Stimulated activated CD4-positive, alpha-beta T cell treated with anti-CD3 and anti-CD28 coated beads, TNF-alpha, amount 100 ng/mL, for 24 hours (primary cell): ENCODE measurements at places on chromosomes 2 and 18.
A peak's percentile ranks its signal among the peaks of the same experiment; 100 is the strongest.

GRCh38 chr2:29966266-29966665, 44.9 kb upstream of the ALK start:
- no peak for DNase-seq

DNA sequence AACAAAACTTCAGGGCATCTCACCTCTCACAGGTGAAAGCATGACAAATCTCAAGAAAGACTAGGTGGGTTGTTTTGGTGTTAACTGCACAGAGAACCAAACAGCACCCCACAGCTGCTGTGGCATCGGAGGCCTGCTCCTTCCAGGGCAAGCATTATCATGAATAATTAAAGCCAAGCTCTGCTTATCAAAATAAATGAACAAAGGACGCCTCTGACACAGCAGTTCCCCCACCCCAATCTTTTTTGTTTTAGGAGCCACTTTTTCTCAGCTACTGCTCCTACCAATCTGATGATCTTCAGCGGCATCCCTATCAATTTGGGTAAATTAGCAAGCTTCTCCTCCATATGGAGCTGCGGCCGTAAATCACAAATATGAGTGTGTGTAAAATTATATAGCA, 58.6 kb downstream of the KLF7 start:
- DNase-seq = no peak

DNA sequence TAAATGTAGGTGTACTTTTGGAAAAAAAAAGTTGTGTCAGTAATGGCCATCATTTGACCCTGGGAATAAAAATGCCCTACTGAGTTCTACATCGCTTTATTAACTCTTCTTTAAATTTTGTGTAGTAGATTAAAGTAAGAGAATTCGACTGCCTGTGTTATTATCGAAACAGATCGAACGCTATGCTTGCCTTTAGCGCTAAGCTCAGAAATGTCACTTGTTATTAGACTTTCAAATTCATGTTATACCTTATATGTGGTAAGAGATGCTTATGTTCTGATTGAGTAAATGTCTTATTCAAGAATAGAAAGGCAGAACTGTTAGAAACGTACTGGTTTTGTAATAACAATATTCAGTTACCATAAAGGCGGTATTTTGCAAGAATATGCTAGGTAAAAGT, 1.4 kb downstream of the UGP2 start:
- DNase-seq = no peak

DNA sequence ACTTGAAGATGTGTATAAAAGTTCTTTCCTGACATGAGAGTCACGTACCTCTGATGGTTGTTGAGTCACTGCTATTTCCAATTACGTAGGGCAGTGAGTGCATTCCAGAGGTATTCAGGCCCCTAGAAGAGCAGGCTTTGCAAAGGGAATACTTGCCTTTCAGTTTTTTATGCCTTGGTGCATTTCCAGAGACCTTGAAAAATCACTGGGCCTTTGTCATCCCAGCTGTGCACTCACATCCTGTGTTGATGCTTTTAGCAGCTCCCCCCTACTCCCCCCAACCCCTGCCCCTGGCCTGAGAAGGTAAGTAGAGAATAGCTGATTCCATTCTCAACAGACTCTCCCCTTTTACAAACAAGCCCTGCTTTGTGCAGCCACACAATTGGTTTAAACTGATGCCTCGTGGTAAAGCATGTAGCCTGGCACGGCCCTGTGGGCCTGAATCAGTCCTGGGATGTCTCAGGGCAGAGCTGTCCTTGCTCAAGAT, 174.2 kb downstream of the PRPF40A start:
- no peak for DNase-seq

DNA sequence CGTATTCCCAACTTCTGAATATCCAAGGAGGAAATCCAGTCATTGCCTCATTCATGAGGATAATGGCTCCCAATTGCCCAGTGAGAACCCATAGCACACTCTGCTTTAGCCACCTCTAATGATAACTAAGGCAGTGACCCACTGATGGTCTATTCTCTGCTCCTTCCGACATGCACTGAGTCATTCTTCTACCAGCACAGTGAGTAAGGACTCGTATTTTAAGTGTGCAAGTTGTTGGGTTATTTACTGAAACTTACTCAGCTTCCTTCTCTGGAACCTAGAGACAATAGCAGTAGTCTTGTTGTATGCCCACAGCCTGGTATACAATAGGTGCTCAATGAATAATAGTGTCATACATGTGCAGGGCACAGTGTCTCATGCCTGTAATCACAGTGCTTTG, 81.1 kb upstream of the ZNF397 start:
- no peak for DNase-seq

DNA sequence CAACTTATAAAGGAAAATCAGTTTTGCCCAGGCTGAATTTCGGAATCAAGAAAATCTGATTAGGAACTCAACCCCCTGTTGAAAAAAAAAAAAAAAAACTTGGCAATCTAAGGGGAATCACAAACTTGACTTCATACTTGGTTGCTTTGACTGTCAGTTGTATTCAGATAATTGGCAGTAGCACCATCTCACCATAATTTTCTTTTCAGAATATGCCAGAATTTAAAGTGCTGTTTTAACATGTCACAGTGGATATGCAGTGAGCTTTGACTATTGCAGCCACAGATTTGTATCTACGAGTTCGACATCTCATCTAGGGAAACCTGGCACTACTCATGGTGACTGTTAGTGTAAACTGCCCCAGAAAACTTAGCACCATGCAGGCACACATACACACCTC, 761.4 kb upstream of the KLHL29 start:
- DNase-seq = no peak

- DNase-seq = no peak
These were observed 21.2 kb downstream of the SCG2 start for GRCh38 chr2:223580951-223581350.

DNA sequence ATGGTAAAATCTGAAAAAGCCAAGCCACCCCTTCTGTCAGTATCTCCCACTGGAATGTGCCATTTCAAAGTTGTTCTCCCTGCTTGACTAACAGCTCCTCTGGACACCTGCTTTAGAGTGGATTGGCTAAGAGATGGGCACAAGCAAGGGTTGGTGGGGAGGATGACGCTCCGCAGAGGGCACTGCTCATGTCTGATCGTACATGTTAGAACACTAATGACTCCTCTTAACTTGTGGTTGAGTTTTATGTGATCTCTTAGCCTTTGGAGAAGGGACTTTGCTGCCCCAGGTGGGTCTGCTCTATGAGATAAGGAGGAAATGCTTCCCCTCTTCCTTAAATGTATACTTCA, 8.2 kb upstream of the KIAA2012 start:
- DNase-seq = no peak

DNA sequence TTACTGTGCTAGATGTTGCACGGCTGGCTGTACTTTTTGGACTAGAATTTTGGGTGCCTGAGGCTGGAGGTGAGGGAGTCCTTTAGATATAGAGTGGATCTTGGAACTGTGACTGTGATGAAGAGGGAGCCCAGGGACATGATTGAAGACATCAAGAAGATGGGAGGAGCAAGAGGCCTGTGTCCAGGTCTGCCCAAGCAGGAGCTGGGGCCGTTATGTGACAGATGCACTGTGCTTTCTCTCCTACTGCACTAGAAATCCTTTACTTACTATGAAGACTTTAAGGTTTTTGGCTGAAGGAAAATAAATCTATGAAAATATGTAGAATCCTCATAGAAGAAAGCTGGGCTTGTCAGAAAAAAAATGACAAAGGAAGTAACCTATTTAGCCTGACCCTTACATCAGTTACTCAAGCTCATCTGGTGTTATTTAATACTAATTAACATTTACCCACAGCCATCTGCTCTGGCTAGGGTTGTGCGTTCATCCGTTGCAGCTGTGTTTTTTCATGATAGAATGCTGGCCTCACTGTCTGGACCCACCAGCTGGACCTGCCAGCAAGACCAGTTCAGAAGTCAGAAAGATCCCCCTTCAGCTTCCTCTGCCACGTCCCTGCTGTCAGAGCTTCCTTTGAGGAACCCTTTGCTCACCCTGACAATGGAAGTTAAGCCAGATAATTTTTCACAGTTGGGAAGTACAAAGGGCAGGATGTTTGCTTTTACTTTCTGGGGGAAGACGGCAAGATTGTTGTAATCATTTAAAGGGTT, 16.7 kb downstream of the TSN start:
- DNase-seq = no peak

- DNase-seq = no peak
These were observed 64.5 kb upstream of the GPR45 start for GRCh38 chr2:105177008-105177407.

- DNase-seq = no peak
These were observed 500.4 kb downstream of the GALR1 start for GRCh38 chr18:77750006-77750405.

- DNase-seq = no peak
These were observed 106.9 kb downstream of the COL4A4 start for GRCh38 chr2:227057060-227057459.

- DNase-seq = no peak
These were observed 66.2 kb downstream of the ATOH8 start for GRCh38 chr2:85819811-85820510.

GRCh38 chr2:206442833-206443734, at the start of gene ADAM23:
Gene ADAM23 (plus strand): TSS chr2:206443532. CDS start chr2:206443867, 335 bp downstream.
- peak; percentile 17 for DNase-seq

GRCh38 chr18:24616653-24617052, 156.2 kb downstream of the HRH4 start:
- no peak for DNase-seq

DNA sequence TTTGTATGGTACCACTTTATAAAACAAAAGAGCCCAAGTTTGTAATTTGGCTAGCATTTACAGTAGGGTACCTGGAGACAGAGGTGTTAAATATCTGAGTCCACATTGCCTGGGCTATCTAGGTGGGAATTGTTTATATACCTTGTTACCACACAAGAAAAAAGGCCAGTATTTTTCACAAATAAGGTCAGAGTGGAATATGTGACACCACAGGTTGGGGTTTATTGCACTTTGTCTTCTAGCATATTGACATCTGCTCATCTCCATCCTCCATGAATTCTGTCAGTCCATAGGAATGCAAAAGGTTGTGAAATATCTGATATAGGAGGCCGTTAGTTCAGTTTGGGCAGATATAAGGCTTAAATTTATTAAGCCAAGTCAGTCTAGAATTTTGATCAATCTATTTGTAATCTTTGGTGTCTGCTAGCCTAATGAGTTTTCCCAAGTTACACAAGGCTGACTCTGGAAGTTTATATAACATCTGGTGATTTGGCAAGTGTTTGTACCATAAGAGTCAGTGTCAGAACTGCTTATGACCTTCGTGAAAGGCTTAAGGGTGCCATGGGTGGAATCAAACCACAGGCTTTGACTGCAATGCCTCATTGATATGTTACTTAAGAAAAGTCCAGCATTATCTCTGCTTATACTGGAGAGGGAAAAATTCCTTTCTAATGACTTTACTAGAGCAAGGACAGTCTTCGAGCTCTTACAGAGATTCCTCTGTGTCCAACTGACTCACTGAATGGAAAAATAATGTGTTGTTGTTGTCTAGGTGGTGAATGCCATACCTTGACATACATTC, 11.3 kb upstream of the DPP4 start:
- no peak for DNase-seq

- DNase-seq = no peak
These were observed 830.8 kb upstream of the SLC39A10 start for GRCh38 chr2:194826241-194826640.

DNA sequence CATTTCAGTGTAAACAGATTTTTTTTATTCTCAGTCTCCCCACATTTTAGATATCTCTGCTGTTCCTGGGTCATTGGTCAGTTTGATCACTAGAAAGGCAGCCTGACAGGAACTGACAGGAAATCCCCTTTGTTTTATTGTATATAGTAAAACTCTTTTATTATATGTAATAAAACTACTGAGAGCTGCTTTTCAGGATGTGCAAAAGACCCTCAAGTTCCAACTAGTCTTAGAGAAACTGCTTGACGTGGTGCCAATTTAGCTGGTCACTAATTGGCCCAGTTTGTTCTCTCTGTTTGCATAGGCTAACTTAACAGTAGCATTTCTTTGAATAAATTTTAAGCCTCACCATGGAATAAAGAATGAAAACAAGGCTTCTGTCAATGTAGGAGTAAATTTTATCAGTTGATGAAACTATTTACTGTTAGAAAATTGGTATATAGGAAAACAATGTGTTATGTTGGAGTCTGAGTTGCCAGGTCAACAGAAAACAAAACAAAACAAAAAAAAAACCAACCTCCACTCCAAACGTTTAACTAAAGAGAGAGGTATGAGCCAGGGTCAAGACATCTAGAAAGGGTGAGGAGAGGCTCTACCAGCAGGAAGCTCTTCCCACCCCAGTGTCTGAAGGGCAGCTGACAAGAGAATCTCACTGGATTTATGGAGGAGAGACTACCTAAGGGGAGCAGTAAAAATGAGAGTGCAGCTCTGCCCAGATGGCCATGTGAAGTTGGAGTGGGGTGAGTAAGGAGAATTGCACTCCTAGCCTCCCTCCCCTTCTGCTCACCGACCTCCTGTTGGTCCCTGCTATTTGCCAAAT, 184.6 kb downstream of the ST6GAL2 start:
- no peak for DNase-seq

- DNase-seq = peak; percentile 45
These were observed 114.0 kb downstream of the FAM210A start for GRCh38 chr18:13612196-13612997.

DNA sequence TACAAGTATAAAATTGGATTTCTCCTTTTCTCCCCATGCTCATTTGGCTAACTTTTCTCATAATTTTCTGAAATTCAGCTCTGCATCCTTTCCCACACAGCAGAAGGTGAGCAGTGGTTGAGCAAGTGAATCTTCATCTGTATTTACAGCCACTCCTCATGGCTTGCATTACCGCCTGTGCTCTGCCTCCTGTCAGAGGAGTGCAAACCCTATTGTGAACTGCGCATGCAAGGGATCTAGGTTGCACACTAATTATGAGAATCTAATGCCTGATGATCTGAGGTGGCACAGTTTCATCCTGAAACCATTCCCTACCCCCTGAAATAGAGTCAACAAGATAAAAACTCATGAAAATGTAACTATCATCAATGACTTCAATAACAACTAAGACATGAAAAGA, 20.0 kb downstream of the ME2 start:
- DNase-seq = no peak

DNA sequence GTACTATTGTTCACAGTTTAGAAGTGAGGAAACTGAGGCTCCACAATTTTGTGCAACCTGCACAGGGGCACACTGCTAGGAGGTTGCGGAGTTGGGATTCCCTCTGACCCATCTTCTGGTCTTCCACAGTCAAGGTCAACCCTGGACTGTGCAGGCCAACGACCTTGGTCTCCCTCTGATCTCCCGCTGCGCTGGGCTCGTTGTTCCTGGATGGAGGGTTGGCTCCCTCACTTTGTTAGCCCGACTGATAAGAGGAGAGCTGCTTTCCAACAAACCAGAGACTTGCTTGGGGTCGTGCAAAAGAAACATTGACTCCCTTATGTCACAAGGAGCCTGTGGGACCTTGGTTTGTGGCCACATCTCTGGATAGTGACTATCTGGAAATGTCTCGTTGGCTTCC, 187.6 kb downstream of the MYCN start:
- no peak for DNase-seq

DNA sequence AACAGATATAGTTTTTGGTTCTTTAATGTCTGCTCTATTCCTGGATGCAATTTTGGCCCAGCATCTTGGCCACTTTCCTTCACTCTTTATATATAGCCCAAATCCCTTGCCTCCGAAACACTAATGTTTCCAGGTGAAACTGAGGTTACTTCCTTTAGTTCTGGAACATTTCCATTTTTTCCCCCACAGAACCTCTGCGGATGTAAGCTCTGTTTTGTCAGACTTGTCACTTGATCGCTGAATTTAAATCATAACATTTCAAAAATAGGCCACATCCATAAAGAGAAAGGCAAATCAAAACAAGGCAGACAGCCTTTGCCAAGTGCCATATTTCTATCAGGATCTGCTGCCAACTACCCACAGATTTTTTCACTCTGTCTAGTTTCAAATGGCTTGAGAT, 115.1 kb downstream of the ANKRD44 start:
- no peak for DNase-seq

GRCh38 chr2:36380624-36381481, 25.3 kb downstream of the CRIM1 start:
- DNase-seq = no peak
